ENCODE measurements at places on chromosomes 16 and 17. TPM values are rescaled to one million over a fixed set of nuclear protein-coding genes. Genes with fewer than 3 reads are reported as not detected.

The CIITA gene
- 23.6 TPM for total RNA-seq

The MYL11 gene
- 1.3 TPM for total RNA-seq

The OTOA gene
- total RNA-seq, result not detected

The CBFA2T3 gene
- not detected for total RNA-seq

The SPNS2 gene
- 4.2 TPM for total RNA-seq

The MYLK3 gene
- not detected for total RNA-seq

Data from activated CD8-positive, alpha-beta T cell treated with anti-CD3 and anti-CD28 coated beads, Interleukin-2, amount 10 ng/mL, durations not matched to agents 7 days and 5 days (primary cell).